Fibroblast of the aortic adventitia (primary cell): ENCODE measurements at places on chromosomes 3 and 15. TPM values are rescaled to one million over a fixed set of nuclear protein-coding genes. Genes with fewer than 3 reads are reported as not detected.

Gene CIB2
- 2.3 and 4.3 TPM in 2 replicates for total RNA-seq

GRCh38 chr3:55899887-55900286, 412.8 kb upstream of the WNT5A start:
- DNase-seq, result peak; percentile 1

DNA sequence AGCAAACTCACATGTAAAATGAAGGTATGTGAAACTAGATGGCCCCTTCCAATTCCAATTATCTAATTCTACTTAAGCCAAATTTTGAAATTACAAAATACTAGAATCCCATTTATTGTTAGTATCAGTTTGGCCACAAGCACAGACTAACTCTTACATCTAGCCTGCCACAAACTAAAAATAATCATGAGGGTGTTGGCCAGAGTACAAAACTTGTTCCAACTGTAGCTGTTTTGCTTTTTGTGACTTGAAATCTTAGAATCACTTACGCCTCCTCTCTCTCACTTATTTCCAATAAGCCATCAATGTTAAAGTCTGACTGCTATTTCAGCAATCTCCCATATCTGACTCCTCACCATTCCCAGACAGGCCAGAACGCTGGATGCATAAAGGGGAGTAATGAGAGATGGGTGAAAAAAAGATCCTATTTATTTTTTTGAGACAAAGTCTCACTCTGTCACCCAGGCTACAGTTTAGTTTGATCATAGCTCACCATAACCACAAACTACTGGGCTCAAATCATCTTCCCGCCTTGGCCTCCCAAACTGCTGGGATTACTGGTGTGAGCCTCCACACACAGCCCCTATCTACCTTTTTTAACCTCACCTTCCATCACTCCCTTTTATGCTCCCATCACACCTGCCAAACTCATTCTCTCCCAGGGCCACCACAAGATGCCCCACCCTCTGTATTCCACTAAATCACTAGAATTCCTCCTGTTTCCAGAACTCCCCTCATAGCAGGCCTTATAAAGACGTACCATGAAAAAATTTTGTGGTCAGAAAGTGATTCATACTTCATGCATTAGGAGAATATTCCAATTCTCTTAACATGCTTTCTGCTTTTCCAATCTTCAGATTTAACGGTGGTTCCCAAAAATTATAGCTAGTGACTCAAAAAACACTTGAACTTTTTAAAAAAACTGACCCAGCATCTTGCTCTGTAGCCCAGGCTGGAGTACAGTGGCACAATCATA, 36.5 kb downstream of the ATOSA start:
- DNase-seq, result peak; percentile 80

DNA sequence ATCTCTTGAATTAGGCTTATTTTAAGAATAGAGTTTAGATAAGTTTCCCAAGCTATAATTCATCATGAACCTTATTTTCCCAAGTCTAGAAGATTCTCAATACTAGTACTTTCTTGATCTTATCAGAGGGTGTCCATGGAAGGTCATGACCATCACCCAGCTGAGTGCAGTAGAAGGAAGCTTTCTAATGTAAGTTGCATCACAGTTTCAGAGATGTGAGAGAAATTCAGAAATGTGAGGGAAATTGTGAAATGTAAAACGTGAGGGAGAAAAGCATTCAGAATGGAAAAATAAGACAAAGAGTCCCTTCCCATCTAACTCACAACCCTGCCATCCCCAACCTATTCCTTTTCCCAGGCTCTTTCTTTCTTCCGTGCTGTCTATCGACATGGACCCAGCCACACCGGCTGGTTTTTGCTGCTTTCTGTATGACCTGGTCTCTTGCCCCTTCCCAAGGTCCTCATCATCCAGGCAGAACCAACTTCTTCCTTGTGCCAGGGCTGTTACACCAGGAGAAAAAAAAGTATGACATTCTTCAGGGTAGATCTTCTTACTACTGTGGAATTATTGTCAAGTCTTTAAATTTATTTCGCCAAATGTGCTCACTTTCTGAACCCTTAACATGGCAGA, 6.7 kb downstream of the CAPN3 start:
- no peak for DNase-seq

GRCh38 chr3:151589311-151589710, 128.4 kb upstream of the IGSF10 start:
- DNase-seq, result no peak

GRCh38 chr15:90869601-90870353, 1.4 kb downstream of the FURIN start:
- peak; percentile 90 for DNase-seq

Gene SCAMP5
- total RNA-seq, result 1.1 and 2.2 TPM in 2 replicates

Gene ENTPD3
- total RNA-seq, result 0.36 TPM in 1 of 2 replicates, not detected in the other

Gene DCBLD2
- total RNA-seq, result 124 and 370 TPM in 2 replicates

- DNase-seq, result peak; percentile 29
Observed at GRCh38 chr3:177055605-177056571, 141.4 kb downstream of the TBL1XR1 start.

- DNase-seq, result peak; percentile 95
Observed at GRCh38 chr15:71079208-71080044, 35.8 kb upstream of the THSD4 start.

DNA sequence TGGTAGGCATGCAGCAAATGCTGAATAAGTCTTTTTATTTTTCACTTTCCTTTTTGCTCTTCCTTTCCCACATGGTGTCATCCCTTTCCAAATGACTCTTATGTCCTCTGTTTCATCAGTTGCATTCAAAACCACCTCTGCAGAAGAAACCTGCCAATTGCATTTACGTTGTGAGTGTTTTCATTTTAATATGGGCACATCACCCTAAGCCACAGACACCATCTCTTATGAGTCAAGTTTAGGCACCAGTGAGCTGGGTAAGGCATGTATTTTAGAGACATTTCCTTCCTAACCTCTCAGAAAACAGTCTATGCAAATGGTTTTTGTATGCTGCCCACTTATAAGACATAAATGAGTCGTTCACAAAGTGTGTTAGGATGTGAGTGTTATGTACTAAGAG, 223.3 kb upstream of the ADAMTS9 start:
- no peak for DNase-seq

DNA sequence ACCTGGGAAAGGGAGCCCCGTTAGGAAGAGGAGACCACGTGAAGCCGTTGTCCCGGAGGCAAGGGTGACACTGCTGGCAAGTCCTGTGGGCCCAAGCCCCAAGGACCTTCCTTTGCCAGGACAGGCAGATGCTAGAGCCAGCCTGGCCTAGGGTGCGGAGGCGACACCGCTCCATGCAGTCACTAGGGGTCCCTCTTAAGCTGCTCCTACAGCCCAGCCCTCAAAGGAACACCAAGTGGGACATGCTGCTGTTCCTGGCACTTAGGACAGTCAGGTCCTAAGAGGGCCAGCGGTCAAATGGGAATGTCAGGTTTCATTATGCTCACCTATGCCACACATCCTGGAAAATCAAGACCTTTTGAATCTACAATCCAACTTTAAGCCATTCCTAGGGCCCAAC, 59.7 kb downstream of the RPN1 start:
- no peak for DNase-seq

Gene ITGA11
- total RNA-seq, result 81.1 and 105 TPM in 2 replicates

GRCh38 chr3:30169487-30169886, 436.9 kb upstream of the TGFBR2 start:
- DNase-seq, result no peak

DNA sequence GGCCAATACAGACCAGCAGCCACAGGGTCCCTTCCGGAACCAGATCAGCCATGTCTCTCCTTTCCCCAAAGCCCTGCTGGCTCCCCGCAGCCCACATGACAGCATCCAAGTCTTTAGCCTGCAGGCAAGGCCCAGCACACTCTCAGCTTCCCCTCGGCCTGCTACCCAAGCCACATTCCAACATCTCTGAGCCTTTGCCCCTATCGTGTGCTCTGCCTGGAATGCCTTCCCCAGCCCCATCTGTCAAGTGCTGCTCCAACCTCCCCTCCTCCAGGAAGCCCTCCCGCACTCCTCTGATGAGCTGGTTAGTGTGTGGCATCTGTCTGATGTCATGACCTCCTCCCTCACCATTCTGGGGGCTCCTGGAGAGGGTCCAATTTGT, 8.5 kb downstream of the PLXND1 start:
- DNase-seq, result peak; percentile 47

DNA sequence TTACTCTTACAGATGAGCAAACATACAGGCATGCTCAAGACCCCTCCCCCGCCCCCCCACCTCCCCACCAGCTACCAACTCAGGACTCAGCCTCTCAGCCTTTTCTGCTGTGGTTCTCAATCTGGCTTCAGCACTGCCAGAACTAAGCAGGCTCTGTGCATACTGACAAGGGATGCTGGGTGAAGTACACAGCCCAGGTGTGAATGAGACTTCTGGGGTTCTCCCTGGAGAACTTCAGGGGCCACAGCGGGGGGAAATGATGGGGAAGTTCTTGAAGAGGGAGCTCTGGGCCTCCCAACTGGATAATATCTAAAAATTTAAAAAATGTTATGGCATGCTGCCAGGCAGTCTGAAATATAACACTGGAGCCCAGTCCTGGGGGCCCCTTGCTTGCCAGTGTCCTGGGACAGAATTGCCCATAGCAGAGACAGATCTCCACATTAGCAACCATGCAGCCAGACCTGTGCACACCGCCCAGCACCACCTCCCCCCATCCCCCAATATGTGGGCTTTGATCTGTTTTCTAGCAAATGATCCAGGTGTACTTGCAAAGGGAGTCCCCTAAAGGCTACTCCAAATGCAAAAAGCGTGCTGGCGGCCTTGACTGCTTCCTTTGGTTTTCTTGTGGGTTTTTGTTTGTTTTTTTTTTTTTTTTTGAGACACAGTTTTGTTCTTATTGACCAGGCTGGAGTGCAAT, 41.4 kb downstream of the PGPEP1L start:
- peak; percentile 28 for DNase-seq

DNA sequence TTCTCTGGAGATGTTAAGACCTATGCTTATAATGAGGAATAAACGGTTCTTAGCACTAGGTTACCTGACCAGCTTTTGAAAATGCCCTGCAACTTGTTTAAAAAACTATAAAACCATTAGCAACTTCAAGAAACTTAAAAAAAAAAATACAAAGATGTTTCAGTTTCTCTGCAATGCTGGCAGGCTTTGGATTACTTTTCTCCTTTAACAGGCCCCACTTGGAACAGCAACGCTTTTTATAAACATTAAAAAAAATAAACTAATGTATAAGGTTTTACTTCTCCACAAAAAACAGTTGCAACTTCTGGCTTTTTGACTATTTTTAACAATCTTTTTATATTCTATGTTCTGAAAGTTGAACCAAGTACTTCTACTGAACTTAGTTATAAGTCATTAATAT, 1006.7 kb downstream of the ROBO1 start:
- DNase-seq, result no peak

DNA sequence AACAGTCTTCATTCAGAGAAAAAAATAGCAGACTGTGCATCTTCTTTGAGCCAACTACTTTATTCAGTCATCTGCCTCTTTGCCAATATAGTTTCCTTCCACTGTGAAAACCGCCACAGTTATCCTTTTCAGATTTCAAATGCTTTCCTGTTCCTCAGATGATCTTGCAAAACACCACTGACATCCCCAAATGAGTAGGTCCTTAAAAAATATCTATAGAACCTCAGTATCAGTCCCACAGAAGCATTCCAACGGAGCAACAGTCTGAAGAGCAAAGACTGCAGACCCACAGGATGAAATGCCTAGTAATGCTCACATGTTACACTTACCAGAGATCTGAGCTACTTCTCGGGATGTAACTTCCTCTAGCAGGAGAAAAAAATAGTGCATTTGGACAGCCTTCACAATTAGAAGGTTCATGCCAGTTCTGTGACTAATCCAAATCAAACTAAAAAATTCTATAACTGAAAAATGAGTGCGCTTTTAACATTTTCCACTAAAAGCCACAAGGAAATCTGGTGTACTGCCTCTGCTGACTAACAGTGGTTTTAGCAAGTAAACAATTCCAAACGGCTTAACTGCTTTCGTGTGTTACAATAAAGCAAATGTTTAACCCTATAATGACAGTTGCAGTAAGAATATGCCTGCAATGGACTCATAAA, at the start of gene ANKRD28:
Gene ANKRD28, minus strand, starts transcription at position 338 of the 662 bp plus-strand sequence. CDS start 1,458 bp downstream, outside the sequence.
- DNase-seq, result peak; percentile 98

GRCh38 chr3:126963261-126964190, 19.4 kb upstream of the PLXNA1 start:
- DNase-seq, result no peak

GRCh38 chr3:125042725-125043406, 12.9 kb downstream of the HEG1 start:
- peak; percentile 78 for DNase-seq

GRCh38 chr15:93041159-93041547, 47.9 kb downstream of the RGMA start:
- no peak for DNase-seq

GRCh38 chr15:63560741-63561448, 36.3 kb upstream of the FBXL22 start:
- no peak for DNase-seq

- DNase-seq, result peak; percentile 66
Observed at GRCh38 chr15:56732135-56732885, 999 bp downstream of the ZNF280D start.

Gene GRIP2
- total RNA-seq, result 0.90 TPM in 2 replicates

Gene HCLS1
- total RNA-seq, result 2.7 and 7.5 TPM in 2 replicates

- DNase-seq, result no peak
Observed at GRCh38 chr15:83899670-83900069, 245.7 kb downstream of the ADAMTSL3 start.

DNA sequence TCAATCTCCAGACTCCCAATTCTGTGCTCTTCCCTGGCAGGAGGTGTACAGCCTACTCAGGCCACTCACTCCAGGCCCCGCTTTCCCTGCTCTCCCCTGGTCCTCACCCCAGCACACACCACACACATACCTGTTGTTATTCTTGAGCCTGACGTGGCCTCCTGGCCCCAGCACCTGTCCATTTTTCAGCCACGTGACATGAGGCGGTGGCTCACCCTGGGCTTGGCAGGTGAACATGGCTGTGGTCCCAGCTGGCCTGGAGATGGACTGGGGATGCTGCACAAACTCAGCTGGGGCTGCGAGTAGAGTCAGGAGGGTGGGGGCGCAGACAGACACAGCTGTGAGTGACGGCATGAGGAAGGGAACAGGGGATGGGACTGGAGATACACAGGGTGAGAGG, 27.3 kb downstream of the RNU5B-1 start:
- no peak for DNase-seq

Gene TLE3
- 10.3 and 12.3 TPM in 2 replicates for total RNA-seq

Gene SCG5
- 11.7 and 16.7 TPM in 2 replicates for total RNA-seq

Gene DUOXA2
- total RNA-seq, result not detected in 2 replicates

DNA sequence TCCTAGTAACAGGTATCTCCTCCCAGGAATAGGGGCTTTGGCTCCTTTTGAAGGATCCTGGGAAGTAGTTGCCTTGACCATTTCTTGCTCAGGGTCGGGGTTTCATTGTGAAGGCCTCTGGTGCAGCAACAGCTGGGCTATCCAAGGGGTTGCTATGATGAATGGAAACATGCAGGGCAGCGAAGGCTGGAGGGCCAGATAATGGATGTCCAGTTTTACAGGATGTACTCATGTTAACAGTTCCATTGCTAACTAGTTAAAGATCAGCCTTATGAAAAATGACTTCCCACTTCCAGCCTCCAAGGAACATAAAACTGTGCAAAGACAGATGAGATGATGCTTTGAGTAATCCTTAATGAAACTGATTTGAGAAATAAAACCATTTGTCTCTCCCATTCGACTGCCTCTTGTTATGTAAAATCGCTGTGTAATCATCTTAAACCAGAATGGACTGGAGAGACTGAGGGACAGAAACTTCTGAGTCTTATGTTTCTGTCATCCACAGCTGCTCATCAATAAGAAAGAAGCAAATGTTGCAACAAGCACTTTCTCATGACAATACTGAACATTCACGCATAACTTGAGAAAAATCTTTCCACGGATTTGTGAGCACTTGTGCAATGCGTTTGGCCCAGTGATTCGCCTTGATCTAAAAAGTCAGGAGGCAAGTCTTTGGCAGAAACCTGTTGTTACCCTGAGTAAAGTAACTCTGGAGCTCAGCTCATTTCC, 473.5 kb upstream of the RGMA start:
- DNase-seq, result no peak
